Common myeloid progenitor, CD34-positive (primary cell): ENCODE measurements at places on chromosomes 3 and 15.

DNA sequence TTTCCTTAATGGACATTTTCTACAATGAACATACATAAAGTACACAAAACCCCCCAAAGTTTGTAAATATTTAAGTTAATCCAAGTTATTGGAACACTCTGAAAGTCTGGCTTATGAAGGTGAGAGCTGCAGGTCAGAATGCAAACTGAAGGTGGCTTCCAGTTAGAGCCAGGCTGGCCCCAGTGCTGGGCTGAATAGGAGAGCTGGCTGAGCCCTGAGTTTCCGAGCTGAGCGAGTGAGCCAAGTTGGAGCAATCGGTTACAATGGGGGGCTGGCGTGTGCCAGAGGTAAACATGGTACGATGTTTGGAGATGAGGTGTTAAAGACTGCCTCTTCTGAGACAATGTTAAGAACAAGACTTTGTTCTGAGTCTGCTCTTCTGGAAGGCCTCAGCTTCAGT lies 230.8 kb upstream of the MCTP2 start:
- DNase-seq = no peak

GRCh38 chr3:42663581-42664437 lies 10.3 kb downstream of the ZBTB47 start:
- peak; percentile 49 for DNase-seq

DNA sequence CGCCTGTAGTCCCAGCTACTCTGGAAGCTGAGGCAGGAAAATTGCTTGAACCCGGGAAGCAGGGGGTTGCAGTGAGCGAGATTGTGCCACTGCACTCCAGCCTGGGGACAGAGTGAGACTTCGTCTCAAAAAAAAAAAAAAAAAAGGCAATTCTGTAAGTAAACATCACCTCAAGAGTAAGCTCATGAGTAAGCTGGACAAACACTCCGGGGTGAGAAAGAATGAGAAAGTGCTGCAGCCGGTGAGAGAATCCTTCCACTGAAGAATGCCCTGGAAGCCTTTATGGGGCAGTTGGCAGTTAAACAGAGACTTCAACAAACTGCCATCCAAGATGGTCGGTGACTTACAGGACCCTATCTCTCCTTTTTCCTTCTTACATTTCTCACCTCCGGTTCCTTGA lies 47.5 kb downstream of the FEZF2 start:
- no peak for DNase-seq

DNA sequence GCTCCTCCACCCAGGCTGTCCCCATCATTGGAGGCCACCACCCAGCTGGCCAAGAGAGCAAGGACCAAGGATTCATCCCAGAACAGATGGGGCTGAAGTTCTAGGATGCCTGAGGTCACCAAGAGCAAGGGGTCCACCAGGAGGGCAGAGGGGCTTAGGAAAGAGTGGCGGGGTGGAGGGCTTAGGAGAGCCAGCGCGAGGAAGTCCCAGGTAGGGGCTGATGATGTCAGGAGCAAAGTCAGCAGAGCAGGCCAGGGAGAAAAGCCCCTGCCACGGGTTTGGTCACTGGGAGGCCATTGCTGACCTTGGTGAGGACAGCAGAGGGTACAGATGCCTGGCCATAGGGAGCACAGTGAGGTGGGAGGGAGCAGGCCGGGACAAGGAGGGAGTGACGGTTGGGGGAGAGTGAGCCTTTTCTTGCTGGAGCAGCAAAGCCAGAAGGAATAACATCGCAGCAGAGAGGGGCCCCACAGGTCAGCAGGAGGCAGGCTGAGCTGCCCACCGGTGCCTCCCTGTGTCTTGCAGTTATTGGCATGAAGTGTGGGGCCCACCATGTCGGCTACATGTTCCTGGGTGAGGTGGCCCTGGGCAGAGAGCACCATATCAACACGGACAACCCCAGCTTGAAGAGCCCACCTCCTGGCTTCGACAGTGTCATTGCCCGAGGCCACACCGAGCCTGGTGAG lies 5.2 kb downstream of the PARP3 start:
- DNase-seq = no peak

- no peak for DNase-seq
Observed at GRCh38 chr15:68586274-68586961, 7.6 kb downstream of the CORO2B start.

GRCh38 chr15:94231723-94232468 lies 535 bp downstream of the MCTP2 start:
- DNase-seq = no peak

GRCh38 chr3:161745741-161746140 lies 249.1 kb downstream of the OTOL1 start:
- DNase-seq = no peak

DNA sequence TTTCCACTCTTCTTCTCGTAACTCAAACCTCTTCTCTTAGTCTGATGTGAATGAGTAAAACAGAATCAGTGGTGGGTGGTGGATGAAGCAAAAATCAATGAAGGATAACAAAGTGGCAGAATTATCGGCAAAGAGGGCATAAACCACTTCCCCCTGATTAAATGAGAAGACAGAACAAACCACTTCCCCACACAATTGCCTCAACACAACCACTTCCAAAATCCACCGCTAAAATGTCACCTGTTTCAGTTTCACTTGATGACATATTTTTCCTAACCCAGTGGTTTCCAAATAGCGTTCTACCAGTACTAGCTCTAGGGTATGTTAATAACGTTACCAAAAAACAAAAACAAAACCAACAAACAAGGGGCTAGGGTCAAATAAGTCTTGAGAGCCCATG lies 478.7 kb upstream of the WNT5A start:
- DNase-seq = no peak

DNA sequence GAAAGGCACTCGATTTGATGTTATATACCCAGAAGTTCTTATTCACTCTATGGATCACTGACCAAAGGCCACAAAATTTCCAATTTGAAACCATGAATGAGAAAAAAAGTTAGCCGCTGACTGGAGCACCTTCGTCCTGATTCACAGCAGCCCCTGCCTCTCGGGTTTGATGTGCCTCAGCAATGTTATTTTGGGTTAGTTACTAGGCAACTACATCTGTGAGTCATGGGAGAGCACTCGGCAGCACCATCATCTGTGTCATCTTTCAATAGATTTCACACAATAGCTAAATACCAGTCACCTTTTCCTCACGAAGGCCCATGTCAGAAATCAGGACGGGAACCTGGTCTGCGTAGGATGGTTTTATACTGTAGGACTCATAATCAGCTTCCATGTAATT lies 269.2 kb downstream of the ZBBX start:
- DNase-seq = no peak

DNA sequence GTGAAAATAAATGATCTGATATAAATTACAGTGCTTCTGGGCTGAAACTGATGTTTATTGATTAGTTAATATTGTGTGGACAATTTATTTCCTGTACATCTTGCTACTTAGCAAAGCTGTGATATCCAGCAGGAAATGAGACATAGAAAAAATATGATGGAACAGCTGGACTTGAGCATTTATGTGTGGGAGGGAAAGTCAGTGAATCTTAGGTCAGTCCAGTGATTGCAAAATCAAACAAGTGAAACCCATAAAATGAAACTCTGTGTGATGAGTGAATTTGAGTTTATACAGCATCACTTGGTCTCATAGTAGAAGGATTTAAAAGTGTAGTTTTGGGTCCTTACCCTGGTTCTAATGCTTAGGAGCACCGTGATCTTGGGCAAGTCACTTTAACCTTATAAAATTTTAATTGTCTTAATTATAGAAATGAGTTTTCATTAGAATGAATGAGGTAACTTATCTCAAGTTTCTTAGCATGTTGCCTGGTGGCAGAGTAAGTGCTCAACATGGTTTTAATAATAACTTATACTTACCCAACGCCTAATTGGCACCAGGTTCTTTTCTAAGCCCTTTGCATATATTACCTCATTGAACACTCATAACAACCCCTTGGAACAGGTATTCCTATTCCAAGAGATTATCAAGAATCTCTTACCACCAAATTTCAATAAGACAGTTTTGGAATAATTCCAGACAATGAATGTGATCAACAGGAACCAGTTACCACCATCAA lies 194.6 kb downstream of the ADAMTSL3 start:
- no peak for DNase-seq

GRCh38 chr3:127214975-127215374 lies 22.0 kb downstream of the PRR23E start:
- no peak for DNase-seq

- DNase-seq = no peak
Observed at GRCh38 chr3:129358772-129359371, 69.6 kb downstream of the EFCAB12 start.

GRCh38 chr15:42490671-42491538 lies at the start of gene ZNF106:
TSS of gene ZNF106 (minus strand) at chr15:42491141. CDS start at chr15:42472289, 18,852 bp downstream.
- peak; percentile 94 for DNase-seq

- no peak for DNase-seq
Observed at GRCh38 chr15:91408476-91409076, 308.5 kb downstream of the SV2B start.

DNA sequence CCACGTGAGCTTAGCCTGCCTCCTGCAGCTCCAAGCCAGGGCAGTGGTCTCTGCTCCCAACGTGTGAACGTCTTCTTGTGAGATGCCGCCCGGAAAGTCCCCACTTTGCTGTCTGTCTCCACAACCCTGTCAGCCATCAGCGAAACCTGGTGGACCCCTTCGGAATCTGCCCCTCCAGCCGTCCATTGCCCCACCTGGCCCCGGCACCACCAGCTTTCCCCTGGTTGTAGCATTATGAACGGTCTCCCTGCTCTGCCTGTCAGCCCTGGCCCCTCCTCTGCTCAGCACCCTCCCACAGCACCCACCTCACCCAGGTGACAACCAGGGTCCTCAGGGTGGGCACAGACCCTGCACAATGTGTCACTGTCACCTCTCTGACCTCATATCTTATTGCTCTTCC lies 71.1 kb downstream of the HMCES start:
- no peak for DNase-seq

DNA sequence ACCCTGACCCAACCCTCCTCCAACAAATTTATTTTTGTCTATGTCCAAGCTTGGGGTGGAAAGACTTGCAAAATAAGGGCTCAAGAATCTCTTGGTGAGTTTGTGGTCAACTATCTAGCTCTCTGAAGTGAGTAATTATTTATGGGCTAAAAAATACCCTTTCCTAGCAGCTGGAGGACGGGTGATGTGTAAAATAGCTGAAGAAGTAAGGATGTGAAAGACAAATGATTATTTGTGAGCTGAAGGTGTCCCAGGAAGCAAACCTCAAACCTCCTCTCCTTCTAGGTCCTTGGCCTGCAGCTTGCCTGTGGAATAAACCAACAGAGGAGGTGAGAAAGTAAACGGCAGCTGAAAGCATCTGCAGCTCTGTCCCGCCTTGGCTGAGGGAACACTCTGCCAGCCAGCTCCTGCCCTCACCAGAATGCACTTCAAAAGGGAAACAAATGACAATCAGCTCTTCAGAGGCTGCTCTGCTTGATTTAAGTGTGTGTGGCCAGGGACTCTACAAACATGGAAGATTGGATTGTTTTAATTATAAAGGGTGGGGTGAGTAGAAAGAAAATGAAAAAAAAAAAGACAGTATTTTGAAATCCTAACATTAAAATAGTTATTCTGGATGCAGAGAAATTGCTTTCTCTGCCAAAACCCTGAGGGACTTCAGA lies 60.3 kb downstream of the TM4SF4 start:
- DNase-seq = no peak

- peak; percentile 37 for DNase-seq
Observed at GRCh38 chr15:28084547-28084946, 14.6 kb downstream of the OCA2 start.

DNA sequence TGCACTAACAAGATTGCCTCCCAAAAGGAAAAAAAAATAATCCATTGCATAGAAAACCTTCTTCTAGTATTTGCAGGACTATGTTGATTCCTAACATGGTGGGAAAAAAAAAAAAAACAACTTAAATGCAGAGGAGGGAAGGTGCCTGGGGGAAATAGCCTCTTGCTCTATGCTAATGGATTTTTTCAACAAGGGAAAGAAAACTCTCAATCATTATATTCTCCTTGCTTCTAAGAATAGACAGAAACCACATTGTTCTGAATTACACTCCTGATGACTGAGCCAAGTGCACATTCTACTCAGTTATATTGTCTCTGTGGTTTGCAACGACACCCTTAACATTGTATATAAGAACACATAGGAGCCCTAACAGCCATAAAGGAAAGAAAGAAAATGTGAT lies 760.2 kb downstream of the NAALADL2 start:
- no peak for DNase-seq

GRCh38 chr3:94323596-94323995 lies 260.7 kb downstream of the NSUN3 start:
- peak; percentile 78 for DNase-seq
